ENCODE measurements at places on chromosomes 3 and 15.
A peak's percentile ranks its signal among the peaks of the same experiment; 100 is the strongest.

DNA sequence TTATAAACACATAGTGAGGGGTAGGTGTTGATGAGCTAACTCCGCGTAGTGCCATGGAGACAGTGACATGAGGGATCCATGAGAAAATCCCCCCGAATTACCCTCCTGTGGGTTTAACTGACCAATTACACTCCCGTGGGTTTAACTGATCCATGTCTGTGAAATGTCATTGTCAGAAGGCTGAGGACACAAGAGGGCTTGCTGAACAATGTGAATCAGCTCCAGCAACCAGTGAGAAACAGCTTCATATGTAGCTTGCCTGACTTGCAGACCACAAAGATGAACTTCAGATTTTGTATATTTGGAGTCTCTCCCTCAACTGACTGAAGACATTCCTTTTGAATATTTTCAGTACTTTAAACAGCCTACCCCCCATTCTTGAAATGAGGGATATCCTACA lies 144.9 kb downstream of the FBN1 start:
- no peak for DNase-seq

DNA sequence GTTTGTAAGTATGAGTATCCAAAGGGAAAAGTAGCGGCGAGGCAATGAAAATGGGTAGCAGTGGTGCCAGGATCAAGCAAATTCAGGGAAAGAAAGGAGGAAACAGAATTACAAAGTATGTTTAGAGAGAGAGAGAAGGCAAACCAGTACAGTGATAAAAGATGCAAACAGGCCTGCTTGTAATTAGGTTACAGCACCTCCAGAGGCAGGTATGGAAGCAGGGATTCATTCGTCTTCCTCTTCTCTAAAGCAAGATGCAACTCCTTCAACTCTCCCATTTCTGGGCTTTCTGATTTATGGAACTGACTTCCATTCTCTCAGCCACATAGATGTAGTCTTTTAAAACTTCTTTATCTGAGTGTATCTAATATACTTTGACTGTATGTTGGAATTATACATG lies 68.0 kb downstream of the CRYBG3 start:
- DNase-seq, result no peak

GRCh38 chr3:162073422-162073975 lies 576.9 kb downstream of the OTOL1 start:
- DNase-seq, result no peak

DNA sequence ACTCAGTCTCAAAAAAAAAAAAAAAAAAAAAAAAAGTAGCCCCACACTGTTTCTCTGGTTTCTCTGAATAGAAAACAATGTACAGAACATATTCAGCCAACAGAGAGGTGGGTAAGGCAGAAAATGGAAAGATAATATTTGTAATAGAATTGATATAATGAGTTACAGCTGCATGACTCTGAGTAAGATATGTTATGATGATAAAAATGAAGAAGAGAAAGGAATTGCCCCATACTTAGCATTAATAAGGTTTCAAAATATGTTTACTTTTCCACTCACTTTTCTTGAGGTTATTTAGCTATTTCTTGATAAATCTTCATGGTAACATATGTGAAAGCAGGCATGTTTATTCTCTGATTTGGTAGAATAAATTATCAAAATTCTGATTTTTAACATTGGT lies 100.9 kb upstream of the ROBO2 start:
- DNase-seq, result no peak

DNA sequence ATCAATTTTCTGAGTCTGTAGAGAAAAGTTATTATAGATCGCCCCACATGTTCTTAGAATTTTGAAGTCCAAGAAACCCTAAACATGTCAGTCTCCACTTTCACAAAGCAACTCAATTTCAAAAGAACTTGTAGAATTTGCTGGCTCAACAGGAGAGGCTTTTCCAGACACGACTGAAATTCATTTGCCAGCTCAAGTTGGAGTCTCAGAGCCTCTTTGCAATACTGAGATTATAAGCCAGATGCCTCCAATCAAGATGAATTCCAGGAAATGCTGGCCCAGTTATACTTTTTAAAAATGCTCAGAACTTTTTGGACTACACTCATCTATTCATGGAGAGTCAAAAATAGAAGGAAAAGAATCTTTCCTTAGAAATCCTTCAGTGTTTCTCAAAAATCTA lies 56.9 kb upstream of the NLGN1 start:
- no peak for DNase-seq

- DNase-seq, result no peak
Measured at GRCh38 chr3:187626581-187626980, 43.6 kb downstream of the SST start.

- DNase-seq, result peak; percentile 36
Measured at GRCh38 chr3:160400702-160401150, 1.3 kb downstream of the SMC4 start.

GRCh38 chr15:58742022-58742813 lies 7.3 kb downstream of the ADAM10 start:
- no peak for DNase-seq

GRCh38 chr3:49387721-49388120 lies 24.1 kb downstream of the RHOA start:
- DNase-seq, result no peak

- no peak for DNase-seq
Measured at GRCh38 chr15:31525988-31526665, 199.5 kb downstream of the KLF13 start.

DNA sequence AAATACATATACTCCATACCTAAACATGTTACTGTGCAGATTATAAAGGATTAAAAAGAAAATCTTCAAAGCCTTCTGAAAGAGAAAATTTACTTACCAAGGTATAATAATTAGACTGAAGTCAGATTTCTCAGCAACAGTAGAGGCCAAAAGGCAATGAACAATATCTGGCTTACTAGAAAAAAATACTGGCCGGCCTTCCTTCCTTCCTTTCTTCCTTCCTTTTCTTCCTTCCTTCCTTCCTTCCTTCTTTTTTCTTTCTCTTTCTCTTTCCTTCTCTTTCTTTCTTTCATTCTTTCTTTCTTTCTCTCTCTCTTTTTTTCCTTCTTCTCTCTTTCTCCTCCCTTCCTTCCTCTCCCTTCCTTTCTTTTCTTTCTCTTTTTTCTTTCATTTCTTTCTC lies 209.6 kb downstream of the KCNH8 start:
- DNase-seq, result no peak

GRCh38 chr15:44130778-44131177 lies 64.3 kb downstream of the FRMD5 start:
- DNase-seq, result no peak

DNA sequence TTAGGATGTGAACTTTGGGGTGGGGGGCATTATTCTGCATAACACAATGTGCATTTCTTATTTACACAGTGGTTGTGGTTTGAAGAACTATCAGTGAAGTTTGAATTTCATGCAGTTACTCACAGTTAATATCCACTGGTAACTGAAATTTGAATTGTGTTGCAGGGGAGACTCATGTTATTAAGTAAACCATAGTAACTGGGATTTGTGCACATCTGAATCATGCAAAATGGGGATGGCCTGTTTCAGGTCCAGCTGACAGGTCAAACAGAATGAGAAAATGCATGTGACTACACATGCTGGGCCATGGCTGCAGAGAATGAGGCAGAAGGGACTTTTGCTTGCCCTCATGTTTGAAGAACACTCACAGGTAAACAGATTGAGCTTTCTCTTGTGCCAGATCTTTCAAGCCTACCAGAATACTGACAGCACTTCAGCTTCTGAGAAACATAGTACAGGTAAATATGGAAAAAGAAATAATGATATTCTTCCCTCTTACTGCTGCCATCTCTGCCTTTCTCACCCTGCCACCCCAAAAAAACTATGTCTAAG lies 115.0 kb downstream of the POLQ start:
- DNase-seq, result no peak

DNA sequence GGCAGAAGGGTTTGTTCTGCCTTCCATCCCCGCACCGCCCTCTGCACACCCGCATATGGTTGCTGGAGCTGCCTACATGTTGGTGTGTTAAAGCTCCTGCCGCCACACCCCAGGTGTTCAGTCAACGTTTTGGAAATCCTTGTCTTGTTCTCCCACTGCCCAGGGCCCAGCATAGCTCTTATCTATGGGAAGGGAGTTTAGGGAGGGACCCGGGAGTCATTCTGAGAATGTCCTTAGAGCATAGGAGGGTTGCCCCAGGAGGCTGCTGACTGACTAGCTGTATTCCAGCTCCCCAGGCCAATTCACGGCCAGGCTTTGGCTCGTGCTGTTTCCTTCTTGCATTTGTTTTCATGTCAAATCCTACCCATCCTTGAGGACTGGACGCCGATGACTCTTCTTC lies 46.8 kb downstream of the MAGEF1 start:
- no peak for DNase-seq

- no peak for DNase-seq
Measured at GRCh38 chr3:128281461-128282367, 128.4 kb downstream of the EEFSEC start.

- DNase-seq, result no peak
Measured at GRCh38 chr3:157274644-157275137, 114.7 kb upstream of the CCNL1 start.

DNA sequence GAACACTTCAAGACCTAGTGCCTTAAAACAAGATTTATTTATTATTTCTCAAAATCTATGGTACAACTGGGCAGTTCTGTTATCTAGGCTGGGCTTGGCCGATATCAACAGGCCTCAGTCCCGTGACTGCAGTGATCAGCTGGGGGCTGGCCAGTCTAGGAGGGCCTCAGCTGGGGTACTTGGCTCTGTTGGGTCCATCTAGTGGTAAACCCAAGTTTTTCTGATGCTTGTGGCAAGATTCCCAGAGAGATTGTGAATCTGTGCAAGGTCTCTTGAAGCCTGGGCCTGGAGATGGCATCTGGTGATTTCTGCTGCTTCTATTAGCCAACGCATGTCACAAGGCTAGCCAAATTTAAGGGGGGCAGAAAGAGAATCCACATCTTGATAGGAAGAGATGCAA lies 482.4 kb upstream of the SGO1 start:
- no peak for DNase-seq
